ENCODE measurements at places on chromosomes 5 and 9. TPM values are rescaled to one million over a fixed set of nuclear protein-coding genes. Genes with fewer than 3 reads are reported as not detected.

- DNase-seq: no peak
Measured at GRCh38 chr5:98975682-98976407, 47.0 kb upstream of the CHD1 start.

- DNase-seq: no peak
Measured at GRCh38 chr5:143217804-143218160, 185.7 kb downstream of the NR3C1 start.

DNA sequence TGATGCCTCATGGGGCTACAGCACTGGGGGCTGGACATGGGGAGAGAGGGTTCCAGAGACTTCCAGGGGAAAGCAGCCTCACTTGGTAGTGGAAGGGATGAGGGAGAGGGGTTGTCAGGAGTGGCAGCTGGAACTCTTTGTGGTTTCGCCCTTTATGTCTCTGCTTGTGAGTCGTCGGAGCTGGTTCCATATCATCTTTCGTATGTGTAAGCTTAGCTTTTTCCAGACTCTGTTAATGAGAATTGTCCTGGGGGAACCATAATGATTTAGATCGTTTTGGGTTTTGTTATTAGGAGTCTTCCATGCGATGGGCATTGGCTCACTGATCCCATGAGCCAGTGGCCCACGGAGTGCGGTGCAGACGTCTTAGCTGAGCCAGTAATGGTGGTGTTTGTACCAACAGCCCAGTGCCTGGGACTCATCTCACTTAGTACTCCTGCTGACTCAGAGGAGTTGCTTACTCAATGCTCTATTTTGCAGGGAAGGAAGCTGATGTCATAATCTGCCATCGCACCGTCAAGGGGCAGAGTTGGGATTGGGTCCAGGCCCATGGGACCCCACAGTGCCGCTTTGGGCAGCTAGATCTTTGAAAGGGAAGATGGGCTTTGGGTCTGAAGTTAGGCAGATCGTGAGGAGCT lies 48.5 kb downstream of the NEK6 start:
- no peak for DNase-seq

DNA sequence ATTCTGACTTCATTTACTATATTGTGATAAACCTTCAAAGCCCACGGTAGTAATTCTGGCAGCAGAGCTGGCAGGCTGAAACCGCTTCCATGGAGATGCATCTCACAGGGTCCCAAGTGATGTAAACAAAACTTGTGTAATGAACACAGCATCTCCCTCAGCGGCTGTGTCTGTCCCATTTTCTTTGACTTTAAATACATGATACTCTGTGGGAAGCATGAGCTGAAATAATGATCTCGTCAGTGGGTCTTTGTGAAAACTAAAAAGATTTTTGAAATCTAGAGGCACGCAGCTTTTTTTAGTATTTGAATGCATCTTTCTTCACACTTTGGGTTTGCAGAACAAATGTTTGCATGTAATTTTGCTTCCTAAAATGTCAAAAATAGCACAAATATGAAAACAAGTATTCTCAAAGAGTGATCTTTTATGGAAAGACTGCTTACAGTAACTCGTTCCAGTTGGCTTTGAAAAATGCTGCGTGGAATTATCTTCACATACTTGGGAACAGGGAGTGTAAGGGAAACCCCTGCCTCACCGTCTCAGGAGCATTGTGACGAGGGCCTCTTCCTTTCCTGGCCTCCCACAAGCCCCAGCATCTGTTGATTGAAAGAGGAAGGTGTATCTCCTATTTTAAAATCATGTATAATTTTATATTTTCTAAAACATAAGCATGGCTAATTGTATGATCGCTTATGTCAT lies 18.1 kb upstream of the LPCAT1 start:
- no peak for DNase-seq

DNA sequence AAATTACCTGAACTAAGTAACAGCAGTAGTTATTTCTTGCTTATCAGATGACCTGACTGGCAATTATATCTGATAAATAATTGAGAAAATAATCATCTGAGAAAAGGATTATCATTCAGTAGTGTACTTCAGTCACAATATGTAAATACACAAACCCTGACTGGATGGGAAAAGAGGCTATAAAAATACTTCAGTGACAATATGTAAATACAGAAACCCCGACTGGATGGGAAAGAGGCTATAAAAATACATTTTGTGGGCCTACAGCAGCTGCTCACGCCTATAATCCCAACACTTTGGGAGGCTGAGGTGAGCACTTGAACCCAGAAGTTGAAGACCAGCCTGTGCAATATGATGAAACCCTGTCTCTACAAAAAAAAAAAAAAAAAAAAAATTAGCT lies 11.1 kb downstream of the UBAP2 start:
- no peak for DNase-seq

- no peak for DNase-seq
Measured at GRCh38 chr5:118211606-118212005, 776.7 kb downstream of the DTWD2 start.

DNA sequence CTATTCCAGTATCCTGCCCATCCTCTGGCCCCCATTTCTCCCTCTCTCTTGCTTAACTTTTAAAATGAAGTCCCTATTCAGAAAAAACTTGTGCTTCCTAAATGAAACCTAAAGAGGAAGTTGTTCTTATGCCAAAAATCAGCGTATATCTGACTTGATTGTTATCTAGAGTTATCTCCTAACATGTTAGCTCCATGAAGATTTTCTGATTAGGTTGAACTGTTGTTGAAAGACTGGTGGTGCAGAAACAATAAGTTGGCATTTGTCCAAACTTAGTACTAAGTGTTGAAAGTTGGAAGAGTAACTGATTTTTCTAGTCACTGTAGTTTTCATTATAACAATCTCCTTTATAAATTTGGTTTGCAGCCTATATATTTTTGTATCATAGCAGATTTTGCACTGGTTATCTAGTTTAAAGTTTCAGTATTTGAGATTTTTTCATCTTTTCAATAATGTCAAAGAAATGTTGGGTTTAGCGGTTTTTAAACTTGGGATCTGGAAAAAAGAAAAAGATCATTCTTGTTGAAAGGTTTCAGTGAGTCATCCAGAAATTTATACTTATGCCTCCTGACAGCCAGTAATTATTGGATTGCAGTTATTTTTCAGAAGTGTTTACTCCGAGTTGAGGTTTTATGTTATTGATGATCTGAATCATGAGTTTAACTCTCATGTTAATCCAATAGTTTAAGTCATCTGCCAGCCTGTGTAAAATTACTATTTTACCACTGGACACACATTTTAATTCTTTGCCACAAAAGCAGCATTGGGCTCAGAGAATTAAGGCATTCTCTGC lies 60.6 kb downstream of the PAM start:
- DNase-seq: peak; percentile 22

IL4 gene
- 0.27 TPM for polyA plus RNA-seq

NNT gene
- polyA plus RNA-seq: 87.2 TPM

ACSL6 gene
- polyA plus RNA-seq: 0.98 TPM

DNA sequence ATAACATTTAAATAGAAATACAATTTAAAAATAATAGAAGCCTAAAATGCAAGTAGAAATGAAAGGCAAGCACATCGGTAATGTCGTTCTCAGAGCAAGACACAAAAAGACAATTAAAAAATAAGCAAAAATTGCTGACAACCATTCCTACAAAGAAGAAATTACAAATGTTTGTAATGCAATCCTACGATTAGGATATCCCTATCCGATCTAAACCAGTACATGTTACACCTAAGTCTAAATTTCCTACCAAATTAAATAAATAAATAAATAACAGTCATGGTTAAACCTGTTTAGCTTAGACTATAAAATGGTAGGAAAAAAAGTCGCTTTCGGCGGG lies 90.0 kb downstream of the ANXA2R start:
- DNase-seq: no peak

PCDHGA5 gene
- 3.2 TPM for polyA plus RNA-seq

TRPM6 gene
- polyA plus RNA-seq: 0.43 TPM

GRCh38 chr5:128081111-128081851 lies 2.3 kb upstream of the SLC12A2 start:
- no peak for DNase-seq

RMI1 gene
- 14.1 TPM for polyA plus RNA-seq

- DNase-seq: peak; percentile 69
Measured at GRCh38 chr5:141529002-141529401, 40.1 kb downstream of the PCDHGC5 start.

IFNE gene
- polyA plus RNA-seq: 0.18 TPM

SPINK4 gene
- polyA plus RNA-seq: not detected

GRCh38 chr5:43358726-43359125 lies 45.5 kb upstream of the HMGCS1 start:
- DNase-seq: peak; percentile 47

- DNase-seq: no peak
Measured at GRCh38 chr9:122904466-122904822, 715 bp downstream of the RC3H2 start.

DNA sequence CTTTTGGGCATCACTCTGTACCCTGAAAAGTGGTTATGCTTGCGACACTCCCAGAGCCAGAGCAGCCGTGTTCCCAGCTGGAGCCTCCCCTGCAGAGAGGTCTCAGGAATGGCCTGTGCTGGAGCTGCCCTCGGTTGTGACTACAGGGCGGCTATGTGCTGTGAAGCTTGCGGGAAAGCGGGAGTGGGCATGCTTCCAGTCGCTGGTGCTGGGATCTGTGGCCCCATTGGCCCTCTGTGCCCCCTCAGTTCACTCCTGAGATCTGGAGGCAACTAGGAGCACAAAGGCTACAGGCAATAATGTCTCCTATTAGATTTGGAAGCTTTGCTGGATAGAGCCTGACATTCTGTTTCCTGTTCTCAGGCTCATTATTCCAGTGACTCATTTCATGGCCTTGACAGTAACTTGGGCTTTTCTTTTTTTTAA lies 56.9 kb downstream of the GPR107 start:
- DNase-seq: no peak

GRCh38 chr5:158277276-158277675 lies 418.3 kb upstream of the CLINT1 start:
- no peak for DNase-seq

DNA sequence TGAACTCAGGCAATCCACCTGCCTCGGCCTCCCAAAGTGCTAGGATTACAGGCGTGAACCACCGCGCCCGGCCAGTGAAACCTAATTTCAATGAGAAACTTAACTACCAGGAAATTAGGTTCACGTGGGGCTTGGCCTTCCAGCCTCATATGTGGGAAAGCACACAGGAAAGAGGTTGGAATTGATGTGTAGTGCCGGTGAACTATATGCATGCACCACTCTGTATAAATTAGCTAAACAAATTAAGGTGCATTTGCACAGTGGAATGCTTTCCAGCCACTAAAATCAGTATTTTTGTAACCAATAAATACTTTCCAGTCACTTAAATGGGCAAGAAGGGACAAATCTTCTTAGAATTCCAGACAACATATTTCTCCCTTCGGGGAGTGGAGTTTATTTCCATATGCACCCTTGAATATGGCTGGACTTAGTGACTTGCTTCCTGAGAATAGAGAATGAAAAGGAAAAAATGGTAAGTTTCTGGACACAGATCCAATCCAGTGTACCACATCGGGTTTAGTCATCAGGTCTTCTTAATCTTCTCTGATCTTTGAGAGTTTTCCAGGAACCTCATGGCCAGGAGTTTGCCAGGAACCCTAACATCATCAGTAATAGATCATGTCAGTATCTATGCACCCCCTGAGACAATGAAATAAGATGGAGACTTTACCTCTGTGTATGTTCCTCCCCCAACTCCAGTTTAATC lies 24.9 kb downstream of the ATOX1 start:
- no peak for DNase-seq

DNA sequence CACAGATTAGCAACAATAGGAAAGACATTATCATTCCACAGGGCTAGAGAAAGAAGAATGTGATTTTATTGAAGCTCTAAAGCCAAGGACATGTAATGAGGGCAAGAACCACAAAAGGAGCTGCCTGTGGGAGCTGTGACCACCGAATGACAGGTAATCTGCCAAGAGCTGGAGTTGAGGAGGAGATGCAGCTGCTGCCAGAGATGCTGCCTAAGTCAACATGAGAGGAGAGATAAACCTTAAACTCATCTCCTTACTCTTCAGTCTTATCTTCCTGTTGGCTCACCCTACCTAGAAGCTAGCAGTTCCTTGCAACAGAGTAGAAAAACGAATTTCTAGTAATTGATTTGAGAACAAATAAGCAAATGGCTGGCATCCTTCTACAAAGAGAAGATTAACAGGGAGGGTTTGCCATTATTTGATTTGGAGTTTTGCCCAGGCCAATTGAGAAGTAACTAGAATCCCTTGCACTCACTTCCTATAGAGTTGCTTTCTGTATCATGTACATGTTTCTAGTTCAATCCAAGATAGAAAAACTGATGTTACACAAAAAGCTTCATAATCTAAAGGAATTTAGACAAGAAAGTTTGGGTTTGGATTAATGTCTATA lies 539.2 kb downstream of the TLE1 start:
- DNase-seq: peak; percentile 16

DNA sequence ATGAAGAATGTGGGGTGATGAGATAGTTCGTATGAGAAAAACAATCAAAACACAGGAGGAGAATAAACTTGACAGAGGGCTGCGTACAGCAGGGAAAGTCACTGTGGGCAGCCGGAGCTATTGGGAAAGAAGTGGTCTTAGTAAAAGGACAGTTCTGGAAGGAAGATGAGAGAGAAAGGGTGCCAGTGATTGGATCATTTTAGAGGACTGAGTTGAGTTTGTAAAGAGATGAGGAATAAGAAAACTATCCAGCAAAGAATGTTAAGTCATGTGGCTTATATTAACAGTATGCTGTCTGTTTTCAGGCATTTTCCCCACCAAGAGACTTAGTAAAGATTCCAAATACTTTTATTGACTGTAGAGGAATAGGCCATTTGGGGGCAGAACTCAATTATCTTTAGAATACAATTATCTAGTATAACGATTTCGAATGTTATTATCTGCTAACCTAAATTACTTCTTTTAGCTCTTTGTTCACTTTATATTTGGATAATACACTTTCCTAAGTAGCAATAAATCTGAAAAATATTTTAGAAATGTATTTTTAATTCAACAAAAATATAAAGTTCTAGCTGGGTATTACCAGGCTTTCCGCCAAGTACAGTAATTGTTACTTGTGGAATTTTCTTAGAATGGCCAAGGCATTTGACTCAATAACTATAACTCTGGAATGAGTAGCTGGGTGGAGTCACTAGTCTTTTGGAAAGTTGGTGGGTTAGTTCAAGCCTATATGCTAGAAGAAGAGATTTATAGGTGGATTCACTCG lies 15.5 kb upstream of the LOX start:
- DNase-seq: no peak

DNA sequence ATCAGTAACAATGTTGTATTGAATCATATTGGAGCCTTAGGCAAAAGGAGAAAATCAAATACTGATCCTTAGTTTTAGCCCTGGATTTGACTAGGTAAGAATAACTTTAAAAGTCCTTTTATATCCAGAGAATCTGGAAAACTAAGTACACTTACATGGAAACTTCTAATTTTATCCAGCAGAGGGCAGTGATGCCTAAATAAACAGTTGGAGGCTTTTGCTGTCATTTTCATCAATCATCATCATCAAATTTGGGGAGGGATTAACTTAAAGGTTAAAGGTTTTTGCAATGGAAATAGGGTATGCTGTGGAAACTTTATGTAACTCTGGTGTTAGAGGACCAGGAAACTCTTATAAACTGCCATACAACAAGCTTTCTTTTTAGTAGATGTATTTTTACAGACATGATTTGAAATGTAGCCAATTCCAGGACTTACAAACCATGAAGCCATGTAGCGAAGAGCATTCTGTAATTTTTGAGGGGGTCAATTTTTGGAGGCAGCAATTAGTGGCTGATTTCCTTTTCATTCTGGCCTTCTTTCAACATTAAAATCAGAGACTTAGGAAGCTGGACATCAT lies 112.7 kb downstream of the OSTF1 start:
- DNase-seq: no peak

GRCh38 chr5:154334406-154335064 lies 111.3 kb upstream of the SAP30L start:
- DNase-seq: no peak

RICTOR gene
- 31.8 TPM for polyA plus RNA-seq

- no peak for DNase-seq
Measured at GRCh38 chr9:107273634-107274033, 9.4 kb upstream of the RAD23B start.

- DNase-seq: no peak
Measured at GRCh38 chr5:180050121-180050940, 21.2 kb downstream of the RNF130 start.
